ENCODE measurements at places on chromosomes 16 and 17. TPM values are rescaled to one million over a fixed set of nuclear protein-coding genes. Genes with fewer than 3 reads are reported as not detected.

The ZACN gene
- polyA plus RNA-seq = not detected

GRCh38 chr16:11139326-11140097 is 116.5 kb downstream of the SOCS1 start:
- DNase-seq = no peak

DNA sequence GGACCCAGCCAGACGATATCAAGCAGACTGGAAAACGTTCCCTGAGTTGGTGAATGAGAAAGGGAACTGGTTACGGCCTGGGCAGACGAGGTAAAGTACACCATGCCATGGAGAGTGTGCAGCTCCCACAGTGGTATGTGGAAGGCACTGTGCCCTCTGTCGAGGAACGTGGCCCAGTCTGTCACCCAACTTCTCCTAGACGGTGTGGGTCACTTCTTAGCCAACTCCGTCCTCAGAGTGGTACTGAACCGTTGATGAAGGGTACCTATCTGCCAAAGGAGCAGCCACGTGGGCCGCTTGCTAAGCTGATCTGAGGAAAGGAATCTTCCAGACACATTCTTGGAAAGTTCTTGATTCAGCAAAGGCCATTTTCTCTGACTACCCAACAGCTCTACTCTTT is 56.0 kb upstream of the AXIN2 start:
- no peak for DNase-seq

DNA sequence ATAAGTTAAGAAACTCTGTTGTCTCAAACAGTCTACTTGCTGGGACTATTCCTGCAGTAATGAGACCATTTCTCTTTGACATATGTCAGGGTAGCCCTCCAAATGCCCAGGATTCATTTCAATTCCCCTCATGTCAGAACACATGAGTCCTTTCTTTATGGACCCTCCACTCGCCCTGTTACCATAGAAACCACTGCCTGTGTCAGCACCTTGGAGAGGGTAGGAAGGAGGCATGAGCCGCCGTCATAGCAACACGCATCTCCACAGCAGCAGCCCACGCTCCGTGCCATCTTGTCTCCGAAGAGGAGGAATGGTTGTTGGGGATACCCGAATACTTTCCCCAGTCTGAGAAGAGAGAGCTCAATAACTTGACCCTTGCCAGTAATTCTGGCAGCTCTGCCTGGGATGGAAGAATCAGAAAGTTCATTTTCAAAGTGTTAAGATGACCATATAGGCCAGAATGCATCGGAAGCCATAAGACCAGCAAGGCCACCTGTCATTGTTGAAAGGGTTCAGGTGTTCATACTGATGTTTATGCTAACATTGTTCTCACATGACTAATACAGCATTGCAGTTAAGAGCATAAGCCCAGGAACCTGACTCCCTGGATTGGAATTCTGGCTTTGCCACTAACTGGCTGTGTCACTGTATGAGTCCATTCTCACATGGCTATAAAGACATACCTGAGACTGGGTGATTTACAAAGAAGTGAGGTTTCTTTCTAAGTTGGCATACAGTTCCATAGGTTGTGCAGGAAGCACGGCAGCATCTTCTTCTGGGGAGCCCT is 141.3 kb downstream of the ABCC12 start:
- DNase-seq = no peak

- DNase-seq = no peak
Measured at GRCh38 chr17:68785565-68786486, 169.4 kb downstream of the ABCA8 start.

The CTRB1 gene
- not detected for polyA plus RNA-seq

GRCh38 chr17:30084788-30085187 is 31.8 kb upstream of the NSRP1 start:
- DNase-seq = peak; percentile 75

DNA sequence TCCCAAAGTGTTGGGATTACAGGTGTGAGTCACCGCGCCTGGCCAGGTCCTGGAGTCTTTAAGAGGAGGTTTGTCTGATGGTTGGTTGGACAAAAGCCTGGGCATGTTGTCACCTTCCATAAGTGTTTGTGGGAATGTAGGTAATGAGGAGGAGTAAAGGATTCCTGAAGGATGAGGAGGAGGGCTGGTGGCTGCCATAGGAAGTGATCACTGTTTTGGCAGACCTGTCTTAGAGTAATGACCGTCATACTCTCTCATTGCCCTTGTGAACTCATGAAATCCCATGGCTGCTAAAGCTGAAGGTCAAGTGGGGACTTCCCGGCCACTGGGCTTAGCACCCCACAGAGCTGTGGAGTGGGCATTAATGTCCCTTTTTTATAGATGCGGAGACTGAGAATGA is 40.5 kb downstream of the TENT4B start:
- no peak for DNase-seq

The CIBAR2 gene
- not detected for polyA plus RNA-seq

GRCh38 chr17:19534562-19535149 is 1.0 kb downstream of the SLC47A1 start:
- peak; percentile 35 for DNase-seq

DNA sequence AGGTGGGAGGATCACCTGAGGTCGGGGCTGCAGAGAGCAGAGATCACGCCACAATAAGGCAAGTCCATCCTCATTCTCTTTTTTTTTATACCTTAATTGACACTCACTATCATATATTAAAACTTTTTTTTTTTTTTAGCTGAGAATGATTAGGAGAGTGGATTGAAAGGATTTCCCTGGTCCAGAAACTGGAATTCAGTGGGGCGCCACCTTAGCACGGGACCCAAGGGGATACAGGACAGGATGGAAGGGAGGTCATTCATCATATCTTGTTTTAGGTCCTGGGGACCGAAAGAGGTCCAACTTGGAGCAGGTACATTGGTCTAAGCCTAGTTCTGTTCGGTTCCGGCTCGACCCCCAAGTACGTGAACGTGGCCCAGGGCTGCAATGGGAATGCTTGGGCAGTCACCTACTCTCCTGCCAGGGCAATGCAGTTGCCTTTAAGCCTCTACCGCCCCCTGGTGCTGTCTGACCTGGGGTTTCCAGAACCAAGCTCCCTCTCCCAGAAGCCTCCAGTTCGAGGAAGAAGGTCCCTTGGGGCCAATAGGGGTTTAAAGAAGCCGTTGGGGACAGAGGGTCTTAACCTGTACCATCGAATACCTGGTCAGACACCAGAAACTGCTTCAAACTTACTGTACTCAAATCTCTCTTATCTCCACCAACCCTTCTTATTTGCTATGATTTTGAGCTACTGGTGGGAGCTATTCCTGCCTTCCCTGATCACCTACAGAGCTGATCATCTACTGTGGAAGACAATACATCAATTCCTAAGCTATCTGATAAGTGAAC is 19.9 kb upstream of the GPATCH8 start:
- DNase-seq = peak; percentile 50

The NOD2 gene
- 0.22 TPM for polyA plus RNA-seq

- DNase-seq = peak; percentile 70
Measured at GRCh38 chr17:31508288-31509094, 117.0 kb downstream of the RAB11FIP4 start.

GRCh38 chr16:3948378-3948995 is 68.0 kb upstream of the CREBBP start:
- no peak for DNase-seq

- no peak for DNase-seq
Measured at GRCh38 chr17:26809033-26809432, 484.9 kb upstream of the WSB1 start.

DNA sequence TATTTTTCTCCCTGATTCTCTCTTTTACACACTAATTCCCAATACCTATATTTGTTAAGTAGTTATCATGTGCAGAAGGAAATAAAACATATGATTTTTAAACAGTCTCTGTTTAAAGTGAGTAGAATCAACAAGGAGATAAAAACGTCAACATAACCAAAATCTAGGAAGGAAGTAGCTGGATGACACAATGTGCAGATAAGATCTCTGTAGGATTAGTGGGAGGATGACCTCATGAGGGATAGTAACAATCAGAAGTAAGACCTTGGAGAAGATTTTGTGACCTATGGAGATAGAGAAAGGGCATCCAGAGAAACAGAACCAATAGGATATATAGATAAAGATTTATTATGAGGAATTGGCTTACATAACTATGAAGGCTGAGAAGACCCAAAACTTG is 262.6 kb upstream of the CDH11 start:
- DNase-seq = no peak

The SAMD14 gene
- 3.7 TPM for polyA plus RNA-seq

The FLYWCH1 gene
- polyA plus RNA-seq = 24.5 TPM

- DNase-seq = no peak
Measured at GRCh38 chr17:29378500-29378899, 11.7 kb upstream of the TAOK1 start.

DNA sequence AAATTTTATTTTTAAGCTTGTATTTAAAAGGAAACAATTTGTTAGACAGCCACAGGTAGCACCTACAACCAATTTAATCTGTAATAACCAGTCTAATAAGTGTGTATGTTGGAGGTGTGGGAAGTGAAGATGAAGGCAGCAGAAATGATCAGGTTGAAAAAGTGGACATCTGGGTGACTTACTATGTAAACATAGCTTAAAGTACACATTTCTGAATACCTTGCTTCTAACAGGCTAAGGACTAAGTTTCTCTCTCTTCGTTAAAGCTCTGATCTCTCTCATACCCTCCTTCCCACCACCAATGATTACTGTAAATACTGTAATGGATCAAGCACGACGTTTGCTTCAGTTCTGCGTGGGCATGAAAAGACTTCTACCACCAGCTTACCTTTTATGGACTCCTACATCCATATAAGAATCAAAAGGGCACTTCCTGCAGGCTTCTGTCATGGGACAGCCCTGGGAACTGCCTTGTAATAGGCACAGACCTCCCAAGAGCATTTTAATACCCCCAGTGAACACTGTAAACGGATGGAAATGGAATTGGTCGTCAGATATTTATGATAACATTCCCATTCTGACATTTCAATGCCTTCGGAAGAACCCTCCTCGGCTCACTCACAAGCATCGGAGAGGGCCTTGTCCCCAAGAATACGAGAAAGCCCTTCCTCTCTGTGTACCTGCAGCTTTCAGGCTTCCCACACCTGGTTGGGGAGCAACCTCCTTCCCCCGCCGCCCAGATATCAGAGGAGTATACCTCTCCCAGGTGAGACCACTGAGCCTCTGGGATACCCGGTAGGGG is 700 bp downstream of the CCDC43 start:
- no peak for DNase-seq

The SLFN14 gene
- not detected for polyA plus RNA-seq

The SHISA9 gene
- polyA plus RNA-seq = 0.95 TPM

GRCh38 chr17:54270499-54270898 is 447.8 kb downstream of the KIF2B start:
- no peak for DNase-seq

DNA sequence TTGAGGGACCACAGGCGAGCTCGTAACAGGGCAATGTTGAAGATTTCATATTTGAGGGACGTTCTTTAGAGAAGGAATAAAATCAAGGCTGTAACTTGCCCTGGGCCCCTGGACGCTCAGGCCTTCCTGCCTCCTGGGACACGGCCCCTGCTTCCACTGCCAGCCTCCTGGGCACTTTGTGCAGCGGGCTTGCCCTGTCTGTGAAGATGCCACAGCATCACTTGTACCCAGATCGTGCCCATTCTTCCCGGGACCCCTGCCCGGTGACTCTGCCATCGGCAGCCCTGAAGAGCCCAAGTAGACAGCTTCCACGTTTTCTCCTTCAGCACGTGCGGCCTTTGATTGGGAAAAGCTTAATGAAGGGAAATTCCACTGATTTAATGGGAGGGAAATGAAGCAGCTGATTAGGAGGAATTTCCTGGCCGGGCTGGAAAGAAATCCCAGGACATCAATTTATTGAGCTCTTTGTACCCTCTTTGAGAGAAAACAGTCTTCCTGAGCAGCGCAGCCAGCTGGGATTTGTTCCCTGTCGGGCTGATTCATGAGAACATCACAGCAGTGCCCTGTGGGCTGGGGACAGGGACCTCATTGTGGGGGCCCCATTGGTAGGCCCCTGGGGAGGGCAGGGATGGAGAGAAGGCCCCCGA is 71.5 kb downstream of the CRISPLD2 start:
- DNase-seq = peak; percentile 70

DNA sequence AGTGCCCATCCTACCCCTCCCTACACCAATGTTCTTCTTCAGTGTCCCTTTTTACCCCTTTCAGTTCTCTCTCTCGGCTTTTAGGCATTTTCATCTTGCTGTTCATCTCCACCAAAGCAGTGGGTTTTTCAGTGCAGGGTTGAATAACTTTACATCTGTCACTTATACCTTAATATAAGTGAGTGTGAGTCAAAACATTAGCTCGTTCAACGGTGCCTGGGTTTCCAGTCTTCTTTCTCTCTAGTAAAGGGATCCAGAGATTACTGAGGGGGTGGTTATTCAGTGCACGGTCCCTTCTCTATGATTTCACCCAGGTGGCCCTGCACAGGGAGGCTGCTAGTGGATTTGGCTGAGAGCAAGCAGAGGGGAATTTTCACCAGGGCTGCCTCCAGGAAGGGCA is 210.6 kb upstream of the CDH5 start:
- DNase-seq = no peak

The CCL2 gene
- 53.5 TPM for polyA plus RNA-seq

GRCh38 chr16:14364386-14365199 is 265.5 kb downstream of the PARN start:
- DNase-seq = peak; percentile 74

The BAHCC1 gene
- 2.6 TPM for polyA plus RNA-seq

GRCh38 chr16:69436896-69437295 is 12.5 kb downstream of the CYB5B start:
- no peak for DNase-seq
